ENCODE measurements at places on chromosomes 2 and 18. TPM values are rescaled to one million over a fixed set of nuclear protein-coding genes. Genes with fewer than 3 reads are reported as not detected.

The ANKRD30B gene
- not detected for total RNA-seq

The GKN2 gene
- total RNA-seq, result not detected

The LTBP1 gene
- 45.5 TPM for total RNA-seq

The PAX3 gene
- not detected for total RNA-seq

The IGFBP5 gene
- total RNA-seq, result 1.3 TPM

The EPHA4 gene
- total RNA-seq, result 10.1 TPM

The CCDC195 gene
- total RNA-seq, result not detected

The CXCR2 gene
- total RNA-seq, result 0.09 TPM

The SH3RF3 gene
- 1.1 TPM for total RNA-seq

The NEU4 gene
- total RNA-seq, result not detected

The ZDBF2 gene
- 2.8 TPM for total RNA-seq

The TSPYL6 gene
- total RNA-seq, result not detected

The NABP1 gene
- 20.2 TPM for total RNA-seq

The PID1 gene
- total RNA-seq, result 2.4 TPM

The D2HGDH gene
- 21.9 TPM for total RNA-seq

The TWSG1 gene
- total RNA-seq, result 30.6 TPM

The PARD3B gene
- 1.6 TPM for total RNA-seq

The PRKCE gene
- 1.7 TPM for total RNA-seq

The UNC80 gene
- not detected for total RNA-seq

The CHRNA1 gene
- total RNA-seq, result not detected

The ZAP70 gene
- total RNA-seq, result not detected

The ARHGEF33 gene
- total RNA-seq, result 0.14 TPM

The SLC9A2 gene
- 0.07 TPM for total RNA-seq

The LIMS2 gene
- total RNA-seq, result not detected

The SNRPD1 gene
- total RNA-seq, result 98.3 TPM

The ACVR1C gene
- 0.09 TPM for total RNA-seq

The SRD5A2 gene
- not detected for total RNA-seq

The SLC14A1 gene
- not detected for total RNA-seq

The B3GNT7 gene
- 0.28 TPM for total RNA-seq

The ACADL gene
- total RNA-seq, result 0.28 TPM

The RESP18 gene
- total RNA-seq, result not detected

The FAM237A gene
- not detected for total RNA-seq

The RGPD4 gene
- not detected for total RNA-seq

The PTPRM gene
- total RNA-seq, result 22.3 TPM

The NEB gene
- total RNA-seq, result 0.07 TPM

The STPG4 gene
- total RNA-seq, result not detected

The TTR gene
- not detected for total RNA-seq

The ZRANB3 gene
- 9.4 TPM for total RNA-seq

The SERPINB5 gene
- 462 TPM for total RNA-seq

The NAT8 gene
- total RNA-seq, result not detected

The SLC30A3 gene
- total RNA-seq, result not detected
